ENCODE measurements at places on chromosomes 5 and 9. TPM values are rescaled to one million over a fixed set of nuclear protein-coding genes. Genes with fewer than 3 reads are reported as not detected.

WDR70 gene
- total RNA-seq = 36.8 TPM

DNA sequence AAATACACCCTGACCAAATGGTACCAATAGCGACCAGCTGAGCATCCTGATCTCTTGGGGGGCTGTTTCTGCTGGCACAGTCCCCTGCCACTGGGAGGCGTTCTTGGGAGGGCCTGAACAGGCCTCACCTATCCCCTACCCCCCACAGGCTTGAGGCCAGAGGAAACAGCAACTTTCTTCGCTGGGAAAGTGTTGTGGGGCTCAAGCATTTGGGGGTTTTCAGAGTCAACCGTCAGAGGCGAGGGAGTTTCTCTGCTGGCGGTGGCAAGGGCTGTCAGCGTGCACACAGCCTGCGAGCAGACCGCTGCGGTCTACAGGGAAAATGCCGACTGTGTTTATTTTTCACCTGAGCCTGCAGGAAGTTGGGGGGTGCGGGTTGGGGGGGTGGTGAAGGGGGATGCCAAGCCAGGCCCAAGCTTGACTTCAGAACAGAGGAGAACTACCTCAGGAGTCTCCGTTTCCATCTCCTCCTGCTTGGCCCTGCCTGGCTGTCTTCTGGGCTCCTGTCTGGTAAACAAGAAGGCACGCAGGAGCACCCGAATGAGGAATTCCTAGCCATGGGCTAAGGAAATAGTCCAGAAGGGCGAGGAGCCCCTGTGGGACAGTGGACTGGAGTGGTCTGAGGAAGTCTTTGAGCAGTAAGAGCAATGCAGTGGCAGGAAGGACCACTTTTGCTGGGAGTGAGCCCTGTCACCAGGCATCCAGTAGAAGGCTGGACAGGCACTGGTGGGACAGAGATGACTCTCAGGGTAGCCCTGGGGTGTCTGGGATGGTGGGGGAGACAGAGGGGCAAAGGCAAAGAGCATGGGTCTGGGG lies 18.1 kb downstream of the TCF7 start:
- H3K27me3 ChIP-seq = no peaks in the 10 kb centered on the region
- peaks cover 93% of the 10 kb centered on the region for H3K4me1 ChIP-seq
- H3K27ac ChIP-seq = peak overlapping the region; percentile 89
- peaks cover 42% of the 10 kb centered on the region for H3K36me3 ChIP-seq
- DNase-seq = peak; percentile 87

LRRC19 gene
- not detected for total RNA-seq

DNA sequence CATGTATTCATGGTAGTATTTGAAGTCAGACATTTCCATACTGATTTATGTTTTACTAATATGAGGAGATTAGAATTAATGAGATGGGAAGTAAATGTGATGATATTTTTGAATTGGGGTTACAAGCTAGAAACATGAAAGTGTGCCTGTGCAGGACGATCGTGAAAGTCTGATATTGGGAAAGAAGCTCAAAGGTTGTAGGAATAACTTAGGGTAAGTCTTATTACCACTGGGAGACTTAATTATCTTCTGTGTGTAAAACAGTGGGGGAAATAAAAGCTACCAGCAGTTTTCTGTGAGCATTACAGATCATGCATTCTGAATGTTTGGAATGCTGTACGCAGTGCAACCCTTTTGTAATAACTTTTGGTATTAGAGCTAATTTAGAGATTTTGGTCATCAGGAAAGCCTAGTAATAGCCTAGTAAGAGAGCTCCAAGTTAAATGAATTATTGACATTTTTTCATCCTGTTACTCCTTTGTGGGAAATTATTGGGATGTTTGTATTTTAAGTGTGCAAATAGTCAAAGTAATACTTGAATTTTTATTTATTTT lies 153.9 kb downstream of the PCSK5 start:
- H3K27ac ChIP-seq = no peak overlapping the region
- no peaks in the 10 kb centered on the region for H3K27me3 ChIP-seq
- H3K4me1 ChIP-seq = peaks cover 3% of the 10 kb centered on the region

DNA sequence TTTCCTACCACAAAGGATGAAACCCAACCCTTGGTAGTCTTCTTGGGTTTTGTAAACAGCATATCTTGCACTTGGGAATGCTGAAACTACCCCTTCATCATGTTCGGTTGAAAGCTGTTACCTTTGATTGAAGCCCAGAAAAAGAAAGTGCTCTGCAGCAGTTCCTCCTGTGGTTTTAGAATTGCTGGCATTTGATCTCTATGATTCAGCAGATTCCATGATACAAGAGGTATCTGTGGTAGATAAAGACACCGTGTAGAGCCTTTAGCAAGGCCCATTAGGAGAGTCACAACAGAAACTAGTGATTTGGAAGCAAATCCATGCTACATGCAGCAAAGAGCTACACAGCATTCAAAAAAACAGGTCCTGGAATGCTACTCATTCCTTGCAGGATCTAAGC lies 557.0 kb downstream of the TLE1 start:
- no peak overlapping the region for H3K4me3 ChIP-seq
- no peaks in the 10 kb centered on the region for H3K36me3 ChIP-seq
- no peaks in the 10 kb centered on the region for H3K27me3 ChIP-seq
- H3K4me1 ChIP-seq = no peaks in the 10 kb centered on the region

DNA sequence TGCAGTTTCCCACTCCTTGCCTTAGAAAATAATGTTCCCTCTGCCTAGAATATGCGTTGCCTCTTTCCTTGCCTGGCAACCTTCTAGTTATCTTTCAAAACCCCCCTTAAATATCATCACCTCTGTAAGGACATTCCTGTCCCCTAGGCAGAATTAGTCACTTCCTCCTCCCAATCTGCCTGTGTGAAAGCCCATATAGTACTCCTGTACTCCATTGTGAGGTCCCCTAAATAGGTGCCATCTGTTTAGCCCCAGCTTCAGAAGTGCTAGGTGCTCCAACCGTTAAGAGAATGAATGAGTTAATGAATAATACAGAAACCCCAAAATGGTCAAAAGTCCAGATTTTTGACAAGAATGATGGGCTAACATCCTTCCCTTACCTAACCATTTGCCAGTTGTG lies 181.4 kb downstream of the GDNF start:
- peaks cover 3% of the 10 kb centered on the region for H3K4me1 ChIP-seq
- peaks cover 28% of the 10 kb centered on the region for H3K36me3 ChIP-seq
- H3K27ac ChIP-seq = no peak overlapping the region
- DNase-seq = no peak
- no peak overlapping the region for H3K4me3 ChIP-seq
- H3K27me3 ChIP-seq = no peaks in the 10 kb centered on the region

All from activated naive CD8-positive, alpha-beta T cell treated with anti-CD3 and anti-CD28 coated beads for 36 hours (primary cell).